ENCODE measurements at places on chromosomes 11 and 22. TPM values are rescaled to one million over a fixed set of nuclear protein-coding genes. Genes with fewer than 3 reads are reported as not detected.

Gene RAB6A
- total RNA-seq, result 83.8 TPM

Gene RRM1
- 236 TPM for total RNA-seq

Gene OR8B8
- not detected for total RNA-seq

Gene CASP5
- total RNA-seq, result not detected

Gene LARGE2
- total RNA-seq, result 0.40 TPM

Gene MRGPRX4
- not detected for total RNA-seq

Gene DBX1
- total RNA-seq, result not detected

DNA sequence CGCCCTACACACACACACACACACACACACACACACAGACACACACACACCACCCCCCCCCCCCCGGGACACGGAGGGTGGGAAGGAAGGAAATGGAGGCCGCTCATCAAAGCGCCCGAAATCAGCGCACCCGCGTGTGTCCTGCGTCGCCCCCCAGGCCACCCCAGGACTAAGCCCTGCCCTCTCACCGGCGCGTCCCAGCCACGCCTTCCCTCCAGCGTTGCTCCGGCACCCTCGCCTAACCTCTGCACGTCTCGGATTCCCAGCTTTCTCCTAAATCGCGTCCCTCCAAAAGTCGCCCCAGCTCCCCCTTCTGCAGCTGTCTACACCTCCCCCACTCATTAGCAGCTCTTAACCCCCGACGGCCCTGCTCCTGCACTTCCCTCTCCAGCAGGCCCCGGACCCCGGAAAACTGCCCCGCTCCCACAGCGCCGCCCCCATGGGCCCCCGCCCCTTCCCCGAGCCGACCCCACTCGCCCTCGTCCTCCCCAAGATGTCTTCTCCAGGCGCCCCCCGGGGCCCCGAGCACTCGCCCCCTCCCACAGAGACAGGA is 557 bp downstream of the PACSIN2 start:
- H3K27me3 ChIP-seq, result peaks cover 3% of the 10 kb centered on the region
- peak overlapping the region; percentile 89 for H3K27ac ChIP-seq
- H3K4me3 ChIP-seq, result peak overlapping the region; percentile 95

DNA sequence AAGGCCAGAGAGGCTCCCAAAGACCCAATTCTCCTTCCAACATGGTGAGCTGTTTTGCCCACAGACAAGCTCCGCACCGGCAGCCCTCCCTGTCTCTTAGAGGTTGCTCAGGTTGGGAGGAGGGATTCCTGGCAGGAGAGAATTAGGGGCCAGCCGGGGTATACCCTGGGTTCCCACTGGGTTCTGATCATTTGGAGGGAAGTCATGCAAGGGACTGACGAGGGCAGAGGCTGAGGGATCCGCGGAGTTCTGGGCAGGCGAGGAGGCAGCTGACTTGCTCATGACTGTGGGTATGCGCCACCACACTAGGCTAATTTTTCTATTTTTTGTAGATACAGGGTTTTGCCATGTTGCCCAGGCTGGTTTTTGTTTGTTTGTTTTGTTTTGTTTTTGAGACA is 4.6 kb downstream of the ST3GAL4 start:
- H3K4me3 ChIP-seq, result no peak overlapping the region
- DNase-seq, result no peak
- peaks cover 9% of the 10 kb centered on the region for H3K4me1 ChIP-seq
- no peak overlapping the region for H3K27ac ChIP-seq
- H3K27me3 ChIP-seq, result no peaks in the 10 kb centered on the region

- peak overlapping the region; percentile 77 for H3K27ac ChIP-seq
- peaks cover 44% of the 10 kb centered on the region for H3K4me1 ChIP-seq
- no peak for DNase-seq
- no peak overlapping the region for H3K4me3 ChIP-seq
These were observed 3.9 kb downstream of the FRMD8 start for GRCh38 chr11:65390099-65390941.

- H3K4me1 ChIP-seq, result peaks cover 5% of the 10 kb centered on the region
- H3K4me3 ChIP-seq, result no peak overlapping the region
- no peak for DNase-seq
- peak overlapping the region; percentile 9 for H3K27ac ChIP-seq
- no peaks in the 10 kb centered on the region for H3K27me3 ChIP-seq
These were observed 13.9 kb upstream of the BAIAP2L2 start for GRCh38 chr22:38124236-38124974.

DNA sequence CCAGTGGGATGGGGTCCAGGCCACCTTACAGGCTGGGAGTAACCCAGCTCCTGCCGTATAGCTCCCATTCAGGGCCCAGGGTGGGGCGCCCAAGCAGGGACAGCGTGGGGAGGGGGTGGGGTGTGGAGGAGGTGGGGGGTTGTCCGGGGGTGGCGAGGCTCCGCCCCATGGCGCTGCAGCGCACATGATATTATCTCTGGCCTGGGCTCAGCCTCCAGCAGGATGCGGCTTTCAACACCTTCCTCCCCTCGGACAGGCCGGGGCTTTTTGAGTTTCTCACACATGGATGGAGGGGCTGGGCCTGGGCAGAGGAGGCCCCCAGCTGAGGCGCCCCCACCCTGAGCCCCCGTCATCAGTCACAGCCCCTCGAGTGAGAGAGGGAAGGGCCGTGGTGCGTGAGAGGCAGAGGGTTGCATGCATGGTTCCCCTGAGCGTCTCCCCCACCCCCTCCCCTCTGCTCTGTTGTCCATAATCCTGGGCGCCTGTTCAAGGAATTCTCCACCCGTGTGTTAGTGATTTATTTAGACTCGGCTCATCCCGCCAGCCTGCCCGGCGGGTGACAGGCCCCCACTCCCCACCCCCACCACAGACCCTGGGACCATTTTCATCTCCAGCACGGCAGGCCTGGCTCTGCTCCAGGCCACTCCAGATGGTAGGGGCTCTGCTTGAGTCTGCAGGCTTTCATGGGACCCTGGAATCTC is 44.9 kb downstream of the WNT11 start:
- H3K27me3 ChIP-seq, result no peaks in the 10 kb centered on the region
- no peak overlapping the region for H3K27ac ChIP-seq
- DNase-seq, result no peak

DNA sequence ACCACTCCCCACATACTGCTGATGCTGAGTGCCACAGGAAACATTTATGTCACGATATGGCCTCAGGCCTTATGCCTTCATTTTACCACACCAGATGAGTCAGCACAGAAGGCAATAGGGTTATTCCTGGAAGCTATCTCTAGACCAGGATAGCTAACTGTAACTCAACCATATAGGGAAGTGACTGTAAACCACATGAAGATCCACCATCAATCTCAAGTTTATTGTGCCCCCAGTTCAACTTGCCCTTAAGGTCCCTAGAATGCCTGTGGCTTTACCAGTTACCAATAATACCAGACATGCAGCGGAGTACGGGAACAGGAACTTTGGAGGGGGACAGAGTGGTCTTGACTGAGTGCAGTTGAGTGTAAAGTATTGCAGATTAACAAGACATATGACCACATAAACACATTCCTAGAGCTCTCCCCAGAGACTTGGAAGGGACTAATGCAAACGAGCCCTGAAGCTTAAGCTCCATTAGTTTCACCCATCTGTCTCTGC is 180.9 kb downstream of the KIF18A start:
- no peak for DNase-seq
- H3K4me1 ChIP-seq, result no peaks in the 10 kb centered on the region
- no peak overlapping the region for H3K4me3 ChIP-seq
- H3K27ac ChIP-seq, result no peak overlapping the region
- H3K27me3 ChIP-seq, result peaks cover 2% of the 10 kb centered on the region

- peaks cover 49% of the 10 kb centered on the region for H3K36me3 ChIP-seq
- H3K4me3 ChIP-seq, result no peak overlapping the region
- peaks cover 35% of the 10 kb centered on the region for H3K4me1 ChIP-seq
- no peaks in the 10 kb centered on the region for H3K27me3 ChIP-seq
- DNase-seq, result peak; percentile 42
These were observed 32.4 kb downstream of the MCAM start for GRCh38 chr11:119284344-119285157.

- no peaks in the 10 kb centered on the region for H3K27me3 ChIP-seq
These were observed 64.8 kb downstream of the PHF21B start for GRCh38 chr22:44944883-44945601.

DNA sequence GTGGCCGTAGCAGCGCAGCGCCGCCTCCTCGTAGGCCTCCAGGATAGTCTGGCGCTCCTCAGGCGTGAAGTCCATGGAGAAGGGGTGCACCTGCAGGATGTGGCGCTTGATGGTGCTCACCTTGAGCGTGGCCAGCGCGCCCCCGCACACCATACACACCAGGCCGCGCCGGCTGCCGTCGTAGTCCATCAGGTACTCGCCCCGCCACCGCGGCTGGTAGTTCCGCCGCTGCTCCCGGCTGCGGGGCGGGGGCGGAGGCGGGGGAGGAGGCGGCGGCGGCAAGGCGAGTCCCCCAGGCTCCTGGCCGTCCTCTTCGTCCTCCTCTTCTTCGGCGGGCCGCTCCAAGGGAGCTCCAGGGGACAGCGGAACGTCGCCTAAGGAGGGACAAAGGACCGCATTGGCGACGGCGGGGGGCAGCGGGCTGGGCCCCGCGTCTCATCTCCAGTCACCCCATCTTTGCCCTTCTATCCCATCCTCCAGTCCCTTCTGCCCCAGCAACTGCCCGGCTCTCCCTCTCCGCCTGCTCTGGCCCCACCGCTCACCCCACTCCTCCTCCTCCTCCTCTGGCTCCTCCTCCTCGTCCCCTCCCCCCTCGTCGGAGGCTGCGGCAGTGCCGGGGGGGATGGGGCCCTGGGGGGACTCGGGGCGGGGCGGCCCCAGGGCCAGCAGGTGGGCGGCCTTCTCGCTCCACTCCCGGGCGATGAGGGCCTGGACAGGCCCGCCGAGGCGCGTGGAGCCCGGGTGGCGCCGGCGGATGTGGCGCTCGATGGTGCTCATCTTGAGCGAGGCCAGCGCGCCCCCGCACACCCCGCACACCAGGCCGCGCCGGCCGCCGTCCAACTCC is 4.9 kb downstream of the ZFTA start:
- no peaks in the 10 kb centered on the region for H3K36me3 ChIP-seq
- peaks cover 9% of the 10 kb centered on the region for H3K4me1 ChIP-seq
- no peaks in the 10 kb centered on the region for H3K27me3 ChIP-seq
- DNase-seq, result no peak
- H3K4me3 ChIP-seq, result no peak overlapping the region

DNA sequence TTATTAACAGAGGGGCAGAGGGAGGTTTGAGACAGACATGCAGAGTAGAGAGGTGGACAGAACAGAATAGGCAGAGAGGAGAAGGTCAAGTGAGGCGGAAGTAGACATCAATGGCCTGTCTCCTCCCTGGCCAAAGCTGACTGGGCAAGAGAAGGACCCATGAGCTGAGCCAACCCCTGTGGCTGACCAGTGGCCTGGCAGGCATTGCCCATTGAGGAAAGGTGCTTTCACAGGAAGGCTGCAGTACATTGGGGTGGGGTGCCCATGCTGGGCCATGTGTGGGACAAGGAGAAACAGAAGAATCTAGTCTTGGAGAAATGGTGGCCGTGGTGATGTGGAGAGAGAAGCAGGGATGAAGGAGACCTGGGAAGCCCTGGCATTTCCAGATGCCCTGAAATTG is 76.0 kb downstream of the MYEOV start:
- no peaks in the 10 kb centered on the region for H3K36me3 ChIP-seq
- H3K27ac ChIP-seq, result no peak overlapping the region
- no peak for DNase-seq
- no peaks in the 10 kb centered on the region for H3K4me1 ChIP-seq

DNA sequence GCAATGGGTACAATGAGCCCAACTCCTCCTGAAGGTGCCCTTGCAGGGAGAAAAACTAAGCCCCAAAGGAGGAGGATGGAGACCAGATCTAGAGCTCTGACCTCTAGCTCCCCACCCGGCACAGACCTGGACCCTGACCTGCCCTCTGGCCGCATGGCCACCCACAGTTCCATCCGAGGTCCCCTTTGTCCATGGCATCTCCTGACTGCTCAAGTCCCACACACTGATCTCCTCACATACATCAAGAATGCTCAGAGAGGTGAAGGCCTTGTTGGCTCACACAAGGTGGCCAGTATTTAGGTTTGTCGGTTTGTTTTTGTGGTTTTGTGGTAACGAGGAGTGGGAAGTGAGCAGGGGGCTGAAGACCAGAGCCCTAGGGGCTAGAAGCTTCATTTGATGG is 423.5 kb upstream of the B3GAT1 start:
- no peak for DNase-seq
- peaks cover 7% of the 10 kb centered on the region for H3K27me3 ChIP-seq
- H3K4me3 ChIP-seq, result no peak overlapping the region
- H3K36me3 ChIP-seq, result no peaks in the 10 kb centered on the region
- H3K4me1 ChIP-seq, result no peaks in the 10 kb centered on the region

- no peak overlapping the region for H3K4me3 ChIP-seq
- no peak for DNase-seq
- H3K4me1 ChIP-seq, result no peaks in the 10 kb centered on the region
- H3K27ac ChIP-seq, result no peak overlapping the region
- H3K27me3 ChIP-seq, result peaks cover 13% of the 10 kb centered on the region
These were observed 31.6 kb upstream of the CCND1 start for GRCh38 chr11:69609351-69609750.

- H3K36me3 ChIP-seq, result no peaks in the 10 kb centered on the region
- no peak overlapping the region for H3K27ac ChIP-seq
- H3K4me1 ChIP-seq, result no peaks in the 10 kb centered on the region
These were observed 283.0 kb downstream of the RAB38 start for GRCh38 chr11:87892291-87892690.

GRCh38 chr11:7635137-7635536 is 38.2 kb downstream of the CYB5R2 start:
- H3K27me3 ChIP-seq, result no peaks in the 10 kb centered on the region
- peaks cover 7% of the 10 kb centered on the region for H3K36me3 ChIP-seq
- H3K4me3 ChIP-seq, result no peak overlapping the region
- no peaks in the 10 kb centered on the region for H3K4me1 ChIP-seq
- DNase-seq, result no peak
- H3K27ac ChIP-seq, result no peak overlapping the region

DNA sequence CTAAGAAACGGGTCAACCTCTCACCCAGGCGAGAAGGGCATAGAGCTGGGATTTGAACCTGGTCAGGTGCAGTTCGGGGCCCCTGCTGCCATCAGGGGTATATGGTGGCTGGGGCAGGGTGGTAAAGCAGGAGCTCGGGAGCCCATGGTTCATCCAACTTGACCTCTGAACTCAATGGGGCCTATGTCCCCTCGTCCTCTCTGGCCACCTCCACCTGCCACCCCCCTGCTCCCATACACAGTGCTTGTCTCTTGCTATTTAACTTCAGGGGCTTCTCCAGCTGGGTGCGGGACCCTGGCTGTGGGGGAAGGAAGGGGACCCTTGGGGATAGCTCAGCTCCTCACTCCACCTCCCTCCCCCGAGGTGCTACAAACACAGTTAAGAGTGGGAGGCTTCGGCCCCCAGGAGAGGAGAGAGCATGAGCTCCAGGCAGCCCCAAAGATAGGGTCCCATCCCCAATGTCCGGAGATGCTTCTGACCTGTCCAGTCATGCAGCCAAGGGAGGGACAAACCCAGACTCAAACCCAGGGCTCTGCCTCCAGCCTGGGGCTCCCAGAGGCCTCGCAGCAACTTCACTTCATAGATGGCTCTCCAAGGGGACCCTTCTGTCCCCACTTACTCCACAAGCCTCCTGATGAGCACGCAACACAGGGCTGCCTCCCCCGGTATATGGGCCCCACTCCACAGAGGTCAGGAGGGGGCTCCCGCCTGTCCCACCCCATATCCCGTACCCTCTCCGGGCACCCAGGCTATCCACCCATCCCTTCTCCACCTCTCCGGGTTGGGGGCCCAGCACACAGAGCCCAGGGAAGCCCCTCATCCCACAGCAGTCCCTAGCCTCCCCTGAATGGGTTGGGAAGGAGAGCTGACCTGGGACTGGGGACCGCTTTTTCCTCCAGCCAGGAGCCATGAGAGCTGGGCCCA is 712 bp downstream of the IL2RB start:
- H3K36me3 ChIP-seq, result peaks cover 27% of the 10 kb centered on the region
- H3K4me3 ChIP-seq, result peak overlapping the region; percentile 87
- DNase-seq, result no peak
- H3K27ac ChIP-seq, result peak overlapping the region; percentile 91

Data from activated CD4-positive, alpha-beta T cell treated with anti-CD3 and anti-CD28 coated beads, Interleukin-2, amount 10 ng/mL, durations not matched to agents 7 days and 5 days (primary cell).